Hindlimb muscle (tissue), 1 donor: ENCODE measurements at places on chromosomes 12 and 14.

DNA sequence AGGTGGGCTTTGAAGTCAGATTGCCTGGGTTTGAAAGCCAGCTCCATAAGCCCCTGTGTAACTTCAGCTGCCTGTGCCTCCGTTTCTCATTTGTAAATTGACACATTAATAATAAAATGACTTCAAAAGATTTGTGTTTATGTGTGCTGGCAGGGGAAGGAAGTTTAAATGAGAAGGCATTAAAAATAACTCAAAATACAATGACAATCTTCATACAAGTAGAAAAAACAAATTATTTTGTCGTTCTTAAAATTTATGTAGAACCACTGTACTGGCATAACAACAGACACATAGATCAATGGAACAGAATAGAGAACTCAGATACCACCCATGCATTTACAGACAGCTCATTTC is 83.0 kb downstream of the PPM1A start:
- DNase-seq = no peak

DNA sequence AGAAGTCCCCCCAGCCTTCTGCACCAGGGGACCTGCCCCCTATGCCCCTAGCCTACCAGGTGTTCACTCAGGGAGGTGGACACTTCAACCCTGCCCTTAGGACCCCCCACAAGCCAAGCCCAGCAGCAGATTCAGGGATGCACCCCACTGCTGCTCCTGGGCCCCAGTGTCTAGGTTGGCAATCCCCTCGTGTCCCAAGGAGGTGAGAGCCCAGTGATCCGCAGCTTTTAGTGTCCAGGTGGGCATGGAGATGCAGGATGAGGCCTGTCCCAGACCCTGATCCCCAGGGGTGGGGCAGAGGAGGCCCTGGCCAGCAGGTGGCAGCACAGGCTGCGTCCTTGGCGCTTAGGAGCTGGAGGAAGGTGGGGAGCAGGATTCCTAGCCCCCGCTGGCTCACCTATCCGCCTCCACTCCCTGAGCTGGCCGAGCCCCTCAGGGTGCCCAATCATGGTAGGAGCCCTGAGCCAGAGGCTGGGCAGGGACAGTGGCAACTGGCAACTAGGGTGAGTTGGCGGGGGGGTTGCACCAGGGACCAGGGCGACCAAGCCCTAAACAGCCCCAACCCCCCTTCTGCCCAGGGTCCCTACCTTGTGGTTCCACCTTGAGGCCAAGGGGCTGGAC is 4.1 kb downstream of the CKB start:
- DNase-seq = no peak

- peak; percentile 97 for DNase-seq
Measured at GRCh38 chr12:56565510-56566101, 44.0 kb downstream of the RBMS2 start.

DNA sequence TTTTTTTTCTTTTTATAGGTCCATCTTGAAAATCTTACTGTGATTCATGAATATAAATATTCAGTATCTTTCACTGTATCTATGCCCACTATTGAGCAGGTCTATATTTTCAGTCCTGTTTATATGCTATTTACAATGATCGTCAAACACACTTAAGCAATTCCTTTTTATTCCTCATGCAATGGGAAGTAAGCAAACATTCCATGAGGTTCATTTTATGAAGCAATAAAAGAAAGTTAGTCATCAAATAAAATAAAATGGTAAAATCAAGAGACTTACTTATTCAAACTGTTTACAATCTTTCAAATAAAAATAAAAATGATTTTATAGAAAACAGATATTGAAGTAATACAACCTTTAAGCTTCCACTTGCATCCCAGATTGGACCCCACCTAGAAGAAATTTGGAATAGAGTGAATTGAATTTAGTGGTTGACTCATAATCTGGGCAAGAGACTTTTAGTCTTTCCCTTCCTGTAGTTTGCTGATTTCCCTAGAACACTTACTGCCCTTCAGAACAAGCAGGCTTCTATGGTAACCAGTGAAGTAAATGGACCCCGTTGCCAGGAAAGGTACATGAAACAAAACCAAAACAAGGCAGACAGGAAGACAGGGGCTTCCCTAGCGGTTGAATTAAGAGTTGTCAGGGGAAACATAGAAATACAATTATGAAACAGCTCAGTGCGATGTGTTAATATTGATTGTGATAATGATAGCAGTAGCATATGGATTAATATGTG is 241.0 kb upstream of the ATP2B1 start:
- DNase-seq = peak; percentile 34

DNA sequence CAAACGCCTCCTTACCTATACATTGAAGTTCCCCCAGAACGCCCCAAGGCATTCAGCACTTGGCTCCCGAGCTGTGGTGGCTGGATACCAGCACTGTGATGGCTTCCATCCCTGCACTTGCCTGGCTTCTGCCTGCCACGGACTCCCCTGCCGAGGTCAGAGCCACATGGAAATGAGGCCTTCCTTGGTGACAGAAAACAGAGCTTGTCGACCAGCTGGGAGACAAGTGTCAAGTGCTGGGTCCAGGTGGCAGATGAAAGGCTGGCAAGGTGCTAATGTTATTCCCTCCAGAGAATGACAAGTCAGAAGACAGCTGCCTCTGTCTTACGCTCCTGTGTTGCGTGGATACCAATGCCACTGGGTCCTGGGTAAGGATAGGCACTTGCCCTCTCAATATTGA is 26.2 kb upstream of the GNG2 start:
- DNase-seq = no peak

DNA sequence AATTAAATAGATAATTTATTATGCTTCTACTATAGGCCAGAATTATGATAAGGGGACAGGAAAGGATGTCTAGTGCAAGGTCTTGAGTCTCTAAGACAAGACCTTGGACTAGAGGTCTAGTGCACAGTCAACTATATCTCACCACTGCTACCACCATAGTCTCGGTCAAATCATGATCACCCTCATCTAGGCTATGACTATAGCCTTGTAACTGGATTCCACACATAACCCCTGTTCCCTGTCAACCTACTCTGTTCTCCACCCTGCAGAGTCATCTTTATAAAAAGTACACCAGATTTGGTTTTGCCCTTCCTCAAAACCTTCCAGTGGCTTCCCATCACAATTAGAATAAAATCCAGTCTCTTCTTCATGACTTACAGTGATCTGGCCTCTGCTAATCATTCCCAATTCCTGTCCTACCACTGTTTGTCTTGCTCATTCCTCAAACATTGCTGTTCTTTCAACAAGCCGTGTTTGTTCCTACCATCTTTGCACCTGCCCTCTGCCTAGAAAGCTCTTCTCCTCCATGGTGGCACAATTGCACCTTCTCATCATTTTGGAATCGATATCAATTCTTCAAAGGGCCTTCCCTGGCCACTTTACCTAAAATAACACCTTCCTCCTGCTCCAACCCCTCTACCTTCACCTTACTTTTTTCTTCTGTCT is 169.4 kb downstream of the FOXN3 start:
- DNase-seq = no peak

- no peak for DNase-seq
Measured at GRCh38 chr14:76752744-76753143, 8.5 kb upstream of the VASH1 start.

DNA sequence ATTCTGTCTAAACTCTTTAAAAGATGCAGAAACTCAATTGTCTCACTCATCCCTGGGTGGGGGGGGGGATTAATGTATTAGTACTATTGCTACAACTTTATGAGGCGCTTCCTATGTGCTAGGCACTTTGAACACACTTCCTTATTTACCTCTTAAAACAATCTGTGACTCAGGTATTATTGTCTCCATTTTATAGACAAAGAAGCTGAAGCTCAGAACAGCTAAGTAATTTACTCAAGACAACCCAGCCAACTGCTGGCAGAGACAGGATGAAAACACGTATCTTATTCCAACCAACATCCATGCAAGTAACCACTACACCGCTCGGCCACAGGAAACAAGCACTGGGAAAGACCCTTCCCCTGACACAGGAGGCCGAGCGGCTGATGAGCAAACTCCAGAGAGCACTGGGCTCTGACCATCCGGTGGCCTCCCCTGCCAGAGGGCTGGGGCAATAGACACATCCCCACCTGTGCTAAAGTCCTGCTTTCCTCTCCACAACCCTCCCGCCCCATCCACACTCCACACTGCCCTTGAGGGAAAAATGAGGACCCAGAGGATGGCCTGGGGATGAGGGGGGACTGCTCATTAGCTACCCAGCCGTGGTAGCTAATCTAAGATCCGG is 244.2 kb downstream of the DPF3 start:
- no peak for DNase-seq

- no peak for DNase-seq
Measured at GRCh38 chr12:74722709-74723108, 185.1 kb downstream of the ATXN7L3B start.

DNA sequence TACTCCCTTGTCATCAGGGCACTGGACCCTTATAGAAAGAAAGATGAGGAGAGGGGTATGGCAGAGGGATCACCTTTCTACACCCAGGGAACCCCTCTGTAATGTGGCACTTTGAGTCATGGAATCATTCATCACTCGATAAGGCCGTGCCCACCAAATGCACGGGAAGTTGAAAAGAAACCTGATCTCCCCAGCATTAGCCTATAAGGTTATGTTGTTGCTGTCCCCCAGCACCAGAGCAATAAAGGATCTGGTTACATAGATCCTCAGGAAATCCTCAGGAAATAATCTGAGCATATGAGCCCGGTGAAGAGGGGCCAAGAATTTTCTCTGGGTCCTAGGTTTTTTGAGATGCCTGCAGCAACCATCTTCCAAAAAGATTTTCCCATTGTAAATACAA is 148.8 kb upstream of the CRY1 start:
- DNase-seq = peak; percentile 11

- no peak for DNase-seq
Measured at GRCh38 chr12:66708704-66709456, 30.0 kb upstream of the GRIP1 start.

- peak; percentile 90 for DNase-seq
Measured at GRCh38 chr12:54379398-54380201, 4.9 kb downstream of the ZNF385A start.

DNA sequence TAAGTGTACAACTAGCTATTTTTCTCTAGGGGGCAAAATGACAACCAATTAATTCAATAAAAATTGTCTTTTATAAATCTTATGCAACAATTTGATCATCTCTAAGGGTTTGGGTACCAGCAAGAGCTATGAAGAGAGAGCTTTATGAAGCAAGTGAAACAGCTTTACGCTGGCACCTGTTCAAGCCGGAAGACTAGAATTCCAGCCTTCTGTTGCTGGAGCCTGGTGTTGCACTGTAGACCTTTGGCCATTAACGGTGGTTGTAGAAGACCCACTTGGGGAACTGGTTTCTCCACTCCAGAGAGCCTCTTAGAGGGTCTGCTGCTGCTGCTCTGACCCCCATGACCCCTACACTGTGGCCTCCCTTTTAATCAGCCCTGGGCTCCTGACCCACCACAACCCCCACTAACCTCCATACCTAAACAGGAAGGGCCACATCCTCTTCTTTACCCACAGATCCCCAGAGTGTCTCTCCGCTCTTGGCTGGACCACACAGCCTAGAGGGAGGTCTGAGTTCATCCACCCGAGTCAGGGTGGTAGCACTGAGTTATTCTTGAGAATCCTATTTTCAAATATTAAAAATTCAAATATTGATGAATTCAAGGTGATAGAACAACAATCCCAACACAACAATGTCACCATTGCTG is 54.6 kb upstream of the STON2 start:
- no peak for DNase-seq

DNA sequence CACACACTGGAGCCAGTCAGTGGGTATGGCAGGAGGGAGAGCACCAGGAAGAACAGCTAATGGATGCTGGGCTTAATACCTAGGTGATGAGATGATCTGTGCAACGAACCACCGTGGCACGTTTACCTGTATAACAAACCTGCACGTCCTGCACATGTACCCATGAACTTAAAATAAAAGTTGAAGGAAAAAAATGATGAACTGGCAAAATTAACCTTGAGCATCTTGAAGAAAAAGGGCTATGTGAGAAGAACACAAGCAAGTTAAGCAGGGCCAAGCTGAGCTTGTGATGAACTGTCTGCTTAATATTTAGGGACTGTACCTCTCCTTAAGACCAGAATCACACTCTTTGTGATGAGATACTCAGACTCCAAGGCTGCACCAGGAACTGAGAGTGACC is 70.0 kb downstream of the TTC6 start:
- DNase-seq = no peak

DNA sequence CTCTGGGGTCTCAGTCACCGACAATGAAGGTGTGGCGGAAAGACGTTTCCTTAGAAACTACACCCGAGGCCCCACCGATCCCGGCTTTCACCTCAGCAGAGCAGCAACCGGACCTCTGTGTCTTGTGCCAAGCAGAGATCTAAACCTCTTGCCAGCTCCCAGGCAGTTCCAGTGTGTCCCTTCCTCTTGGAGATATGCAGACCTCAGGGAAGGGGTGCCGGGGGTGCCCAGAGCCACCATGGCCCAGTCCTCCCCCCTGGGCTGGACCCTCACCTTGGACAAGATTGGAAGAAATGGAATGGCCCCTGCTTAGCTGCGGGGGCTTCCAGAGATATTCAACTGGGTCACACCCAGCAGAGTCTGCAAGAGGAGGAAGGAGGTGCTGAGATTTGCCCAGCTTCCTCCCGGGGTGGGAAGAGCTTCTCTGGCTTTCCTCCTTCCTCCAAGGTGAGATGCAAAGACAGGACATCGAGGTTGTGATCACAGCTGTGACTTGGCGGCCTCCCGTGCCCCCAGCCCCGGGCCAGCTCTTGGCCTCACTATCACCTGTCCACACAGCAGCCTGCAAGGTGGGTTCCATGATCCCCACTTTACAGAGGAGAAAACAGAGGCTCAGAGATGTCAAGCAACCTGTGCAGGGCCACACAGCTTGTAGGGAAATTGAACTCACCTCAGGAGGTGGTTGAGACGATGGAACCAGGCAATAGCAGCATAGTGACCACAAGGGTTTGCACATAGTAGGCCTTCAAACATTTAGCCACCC is 281.7 kb upstream of the RTL1 start:
- DNase-seq = no peak

- DNase-seq = no peak
Measured at GRCh38 chr14:98249057-98249456, 1022.9 kb downstream of the BCL11B start.

DNA sequence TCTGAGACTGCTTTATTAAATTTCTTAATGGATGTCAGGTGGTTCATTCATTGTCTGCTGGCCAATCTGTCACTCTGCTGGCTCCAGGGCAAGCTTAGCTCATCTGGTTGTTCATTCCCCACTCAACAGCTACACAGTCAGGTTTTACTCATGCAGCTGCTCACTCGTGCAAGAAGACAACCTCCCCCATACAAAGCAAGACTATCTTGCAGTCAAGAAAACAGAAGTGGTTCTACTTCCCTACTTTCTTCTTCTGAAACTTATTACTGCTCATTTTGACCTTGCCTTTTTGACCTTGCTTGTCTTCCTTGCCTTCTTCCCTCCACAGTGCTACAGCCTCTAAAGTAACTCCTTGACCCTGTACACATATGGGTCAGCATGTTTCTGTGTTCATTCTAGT is 277.9 kb downstream of the SSPN start:
- no peak for DNase-seq

GRCh38 chr14:64159588-64159987 is 134.6 kb downstream of the ESR2 start:
- DNase-seq = no peak

DNA sequence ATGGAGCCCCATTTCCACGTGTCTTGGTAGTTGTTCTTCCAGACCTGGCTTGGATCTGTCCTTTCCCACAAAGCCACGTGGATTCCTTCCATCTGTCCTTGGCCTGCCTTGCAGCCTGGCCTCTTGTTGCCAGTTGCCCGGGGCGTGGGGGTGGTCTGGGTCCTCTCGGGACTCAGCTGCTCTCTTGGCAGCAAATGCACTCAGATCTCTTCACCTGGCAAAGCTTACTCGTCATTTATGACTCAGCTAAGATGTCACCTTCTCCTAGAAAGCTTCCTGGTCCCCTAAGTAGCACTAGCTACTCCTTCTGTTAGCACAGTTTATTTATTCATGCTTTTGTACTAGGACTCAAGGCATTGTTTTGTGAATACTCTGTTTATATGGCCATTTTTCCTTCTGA is 13.6 kb downstream of the PLEKHG3 start:
- no peak for DNase-seq
